Karpas-422 (cell line): ENCODE measurements at places on chromosomes 13 and 19.

GRCh38 chr13:111534751-111535522, 214.5 kb downstream of the TEX29 start:
- DNase-seq, result no peak

GRCh38 chr13:80560609-80561008, 219.7 kb upstream of the SPRY2 start:
- DNase-seq, result no peak

GRCh38 chr13:64855506-64855905, 2374.6 kb downstream of the PCDH9 start:
- no peak for DNase-seq

DNA sequence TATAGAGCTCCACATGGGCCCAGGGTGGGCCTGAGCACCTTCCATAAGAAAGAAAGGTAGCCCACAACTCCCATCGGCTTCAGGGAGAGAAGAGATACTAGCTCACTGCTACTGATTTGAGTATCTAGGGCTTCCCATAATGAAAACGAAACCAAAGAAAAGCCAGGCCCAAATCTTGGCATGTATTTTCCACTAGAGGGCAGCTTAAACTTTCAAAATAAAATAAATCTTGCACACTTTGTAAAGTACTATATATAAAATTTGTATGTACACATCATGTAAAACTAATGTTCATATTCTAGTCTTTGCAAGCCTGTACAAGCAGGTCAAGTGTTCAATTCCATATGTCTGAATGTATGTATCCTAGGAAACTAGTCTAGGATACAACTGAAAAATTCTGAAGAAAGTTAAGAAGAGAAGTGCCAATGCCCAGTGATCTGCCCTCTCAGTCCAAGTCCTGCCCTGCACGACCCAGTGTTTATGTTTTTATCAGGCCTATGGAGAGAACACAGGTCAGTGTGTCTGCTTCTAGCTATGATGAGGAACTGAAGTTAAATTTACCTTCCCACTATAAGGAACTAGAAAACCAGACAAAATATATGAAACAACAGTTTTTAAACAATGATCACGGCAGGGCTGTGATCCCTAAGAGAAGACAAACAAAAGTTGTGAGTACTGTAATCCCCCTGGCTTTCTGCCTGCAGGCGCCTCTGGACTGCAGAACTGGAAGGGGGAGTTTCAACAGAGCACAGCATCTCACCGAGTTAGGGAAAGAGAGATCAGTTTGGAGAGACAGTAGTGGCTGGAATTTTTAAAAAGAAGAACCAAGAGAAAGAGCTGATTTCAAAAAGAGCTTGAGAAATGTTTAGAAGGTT, 475.7 kb downstream of the UQCRFS1 start:
- peak; percentile 74 for DNase-seq

GRCh38 chr13:58302349-58302748, 670.8 kb downstream of the PCDH17 start:
- no peak for DNase-seq

GRCh38 chr13:78787190-78787589, 128.2 kb upstream of the OBI1 start:
- no peak for DNase-seq

GRCh38 chr13:33377411-33377810, 91.9 kb upstream of the STARD13 start:
- no peak for DNase-seq

GRCh38 chr13:25633093-25633492, 261.3 kb downstream of the ATP8A2 start:
- DNase-seq, result no peak
